CD8-positive, alpha-beta memory T cell (primary cell): ENCODE measurements at places on chromosomes 13 and 19. TPM values are rescaled to one million over a fixed set of nuclear protein-coding genes. Genes with fewer than 3 reads are reported as not detected.

DNA sequence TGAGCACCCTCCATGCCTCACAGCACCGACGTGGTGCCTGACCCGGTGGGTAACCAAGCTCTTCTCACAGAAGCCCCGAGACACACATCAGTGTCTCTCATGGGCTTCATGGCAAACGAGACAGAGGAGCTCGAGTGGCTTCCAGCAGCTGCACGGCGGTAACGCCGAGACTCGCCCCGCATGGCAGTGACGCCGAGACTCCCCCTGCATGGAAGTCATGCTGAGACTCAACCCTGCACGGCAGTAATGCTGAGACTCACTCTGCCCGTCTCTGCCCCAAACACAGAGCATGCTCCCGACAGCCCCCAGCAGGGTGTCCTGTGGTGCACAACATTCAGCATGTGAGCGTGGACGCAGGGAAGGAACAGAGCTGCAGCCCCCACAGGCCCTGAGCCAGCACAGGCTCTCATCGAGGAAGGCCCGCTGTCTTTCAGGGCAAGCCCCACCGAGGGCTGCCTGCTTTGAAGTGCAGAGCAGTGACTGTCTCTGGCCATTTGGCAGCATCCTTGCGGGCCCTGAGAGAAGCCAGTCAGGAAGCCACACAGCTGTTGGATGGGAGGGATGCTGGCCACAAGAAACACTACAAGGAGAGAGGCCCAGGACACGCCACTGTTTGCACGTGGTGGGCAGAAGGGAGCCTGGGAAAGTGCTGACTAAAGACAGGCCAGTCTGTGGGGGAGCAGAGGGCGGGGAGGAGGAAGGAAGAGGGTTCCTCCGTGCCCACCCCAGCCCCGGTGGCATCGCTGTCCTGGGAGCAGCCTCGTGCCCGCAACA, 9.5 kb downstream of the GAS6 start:
- H3K36me3 ChIP-seq = no peaks in the 10 kb centered on the region
- H3K27me3 ChIP-seq = no peaks in the 10 kb centered on the region
- no peak overlapping the region for H3K4me3 ChIP-seq
- DNase-seq = no peak

DNA sequence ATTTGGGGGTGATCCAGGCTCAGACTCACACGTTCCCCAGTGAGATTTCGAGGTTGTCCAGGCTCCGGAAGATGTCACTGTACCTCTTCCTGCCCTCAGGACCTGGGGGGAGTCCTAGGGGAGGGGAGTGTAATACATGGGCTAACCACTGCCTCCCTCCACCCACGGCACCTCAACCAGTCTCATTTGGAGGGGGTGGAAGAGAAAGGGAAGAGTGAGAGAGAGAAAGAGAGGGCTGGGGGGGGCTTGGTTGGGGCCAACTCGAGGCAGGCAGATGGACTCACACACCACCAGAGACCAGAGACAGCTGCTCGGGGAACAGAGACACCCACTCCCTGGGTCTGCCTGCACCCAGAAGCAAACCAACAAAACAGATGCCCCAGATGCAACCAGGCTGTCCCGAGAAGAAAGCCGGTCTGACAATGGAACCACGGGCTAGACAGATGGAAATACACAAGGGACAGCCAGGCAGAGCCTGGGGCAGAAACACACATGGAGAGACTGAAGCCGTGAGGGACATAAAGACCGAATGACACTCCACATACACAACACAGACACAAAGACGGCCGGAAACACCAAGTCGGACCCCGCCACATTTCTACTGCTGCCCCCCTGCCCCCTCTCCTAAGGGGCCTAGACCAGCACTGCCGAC, 825 bp downstream of the GMIP start:
- peaks cover 25% of the 10 kb centered on the region for H3K36me3 ChIP-seq
- peaks cover 20% of the 10 kb centered on the region for H3K4me1 ChIP-seq
- peak overlapping the region; percentile 99 for H3K4me3 ChIP-seq
- peak overlapping the region; percentile 84 for H3K27ac ChIP-seq

GRCh38 chr19:55590109-55590508, 9.2 kb downstream of the FIZ1 start:
- no peak for DNase-seq
- H3K27me3 ChIP-seq = no peaks in the 10 kb centered on the region
- no peak overlapping the region for H3K4me3 ChIP-seq

DNA sequence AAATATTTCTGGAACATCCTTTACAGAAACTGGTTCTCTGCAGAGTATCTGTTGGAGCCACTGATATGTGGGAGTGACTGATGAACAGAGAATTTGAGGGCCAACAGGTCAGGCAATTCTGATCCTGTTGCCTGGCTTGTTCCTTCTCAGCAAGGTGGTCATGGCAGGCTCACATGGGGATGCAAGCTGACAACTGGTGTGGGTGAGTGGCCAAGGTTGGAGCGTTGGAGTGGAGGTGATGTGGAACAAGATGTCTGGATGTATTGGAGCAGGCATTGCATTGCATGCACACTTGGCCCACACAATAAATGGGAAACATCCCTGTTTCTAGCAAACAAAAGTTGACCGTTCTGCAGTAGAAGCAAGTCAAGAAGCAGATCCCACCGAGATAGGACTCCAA, 380.7 kb downstream of the ZNF536 start:
- no peak overlapping the region for H3K4me3 ChIP-seq
- H3K4me1 ChIP-seq = no peaks in the 10 kb centered on the region
- no peak for DNase-seq
- no peaks in the 10 kb centered on the region for H3K27me3 ChIP-seq
- H3K36me3 ChIP-seq = no peaks in the 10 kb centered on the region
- H3K27ac ChIP-seq = no peak overlapping the region

DNA sequence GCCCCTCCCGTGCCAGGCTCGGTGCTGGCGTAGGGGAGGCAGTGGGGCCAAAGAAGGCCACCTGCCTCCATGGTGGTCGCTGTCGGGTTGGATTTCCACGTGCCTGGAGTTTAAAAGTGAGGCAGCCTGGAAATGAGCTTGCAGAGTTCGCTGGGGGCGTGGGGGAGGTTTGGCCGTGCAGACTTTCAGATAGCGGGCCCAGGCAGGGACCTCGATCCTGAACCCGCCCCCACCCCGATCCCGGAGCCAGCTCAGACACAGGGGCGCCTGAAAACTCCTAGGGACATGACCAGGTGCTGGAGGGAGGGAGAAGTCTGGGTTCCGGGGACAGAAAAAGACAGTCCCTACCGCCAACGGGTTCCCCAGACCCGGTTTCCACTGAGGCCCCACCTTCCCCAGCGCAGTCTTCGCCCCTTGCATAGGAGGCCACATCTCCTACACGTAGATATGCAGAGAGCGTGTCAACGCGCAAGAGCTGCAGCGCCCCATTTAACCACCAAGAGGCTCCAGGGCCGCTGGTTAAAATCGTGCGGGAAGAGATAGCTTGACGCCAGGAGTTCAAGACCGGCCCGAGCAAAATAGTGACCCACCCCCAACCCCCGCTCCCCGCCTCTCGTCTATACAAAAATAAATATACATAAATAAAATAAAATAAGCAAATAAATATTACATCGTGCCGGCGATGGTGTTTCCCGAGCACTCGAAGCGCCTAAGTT, 8.5 kb downstream of the CCDC8 start:
- H3K4me3 ChIP-seq = peak overlapping the region; percentile 37
- H3K27me3 ChIP-seq = peaks cover 25% of the 10 kb centered on the region
- DNase-seq = no peak
- H3K36me3 ChIP-seq = no peaks in the 10 kb centered on the region
- peaks cover 15% of the 10 kb centered on the region for H3K4me1 ChIP-seq
- no peak overlapping the region for H3K27ac ChIP-seq

DNA sequence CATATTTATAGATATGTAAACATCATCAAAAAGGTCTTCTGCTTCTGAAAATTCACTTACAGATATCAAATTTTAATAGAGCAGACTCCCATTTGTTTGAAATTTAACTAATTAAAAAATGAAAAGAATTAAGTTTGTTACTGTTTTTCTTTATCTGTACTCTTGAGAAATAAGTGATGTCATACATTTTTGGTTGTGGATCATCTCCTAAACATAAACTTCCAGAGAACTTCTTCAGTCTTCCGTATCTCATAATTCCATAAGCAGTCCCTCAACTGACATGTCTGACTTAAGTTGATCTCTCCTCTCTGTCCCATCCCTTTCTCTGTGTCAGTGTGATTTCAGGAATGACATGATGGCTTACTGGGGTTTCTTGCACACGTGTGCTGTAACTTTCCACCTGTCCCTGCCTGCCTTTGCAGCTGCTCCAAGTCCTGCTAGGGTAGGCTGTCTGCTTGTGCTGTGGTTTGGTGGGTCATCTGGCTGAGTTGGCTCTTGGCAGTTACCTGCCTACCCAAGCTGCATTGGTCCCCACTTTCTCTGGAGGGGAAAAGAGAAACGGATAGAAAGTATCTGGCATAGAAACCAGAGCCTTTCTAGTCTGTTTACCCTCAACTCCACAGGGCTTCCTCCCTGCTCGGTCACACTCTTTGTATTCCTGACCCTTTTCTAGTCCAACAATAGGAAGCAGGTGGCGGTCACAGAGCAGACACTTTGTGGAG, 127.1 kb downstream of the GGACT start:
- no peak for DNase-seq
- no peak overlapping the region for H3K4me3 ChIP-seq
- H3K27ac ChIP-seq = no peak overlapping the region

GRCh38 chr19:3135961-3136683, at the start of gene GNA15:
TSS of gene GNA15 (plus strand) at chr19:3136033. CDS start at chr19:3136451, 418 bp downstream.
- H3K4me3 ChIP-seq = no peak within 1 kb of the TSS
- H3K4me1 ChIP-seq = peaks cover 15% of the 10 kb centered on the region
- H3K27me3 ChIP-seq = peaks cover 3% of the 10 kb centered on the region
- DNase-seq = peak; percentile 52
- H3K27ac ChIP-seq = no peak within 1 kb of the TSS

GRCh38 chr19:5993201-5993600, 15.3 kb upstream of the RANBP3 start:
- H3K4me1 ChIP-seq = no peaks in the 10 kb centered on the region
- H3K27me3 ChIP-seq = no peaks in the 10 kb centered on the region
- no peaks in the 10 kb centered on the region for H3K36me3 ChIP-seq
- no peak overlapping the region for H3K4me3 ChIP-seq
- DNase-seq = no peak

- no peaks in the 10 kb centered on the region for H3K27me3 ChIP-seq
- no peak overlapping the region for H3K27ac ChIP-seq
- H3K36me3 ChIP-seq = no peaks in the 10 kb centered on the region
- no peak overlapping the region for H3K4me3 ChIP-seq
Observed at GRCh38 chr19:33638167-33639034, 16.6 kb downstream of the CHST8 start.

DNA sequence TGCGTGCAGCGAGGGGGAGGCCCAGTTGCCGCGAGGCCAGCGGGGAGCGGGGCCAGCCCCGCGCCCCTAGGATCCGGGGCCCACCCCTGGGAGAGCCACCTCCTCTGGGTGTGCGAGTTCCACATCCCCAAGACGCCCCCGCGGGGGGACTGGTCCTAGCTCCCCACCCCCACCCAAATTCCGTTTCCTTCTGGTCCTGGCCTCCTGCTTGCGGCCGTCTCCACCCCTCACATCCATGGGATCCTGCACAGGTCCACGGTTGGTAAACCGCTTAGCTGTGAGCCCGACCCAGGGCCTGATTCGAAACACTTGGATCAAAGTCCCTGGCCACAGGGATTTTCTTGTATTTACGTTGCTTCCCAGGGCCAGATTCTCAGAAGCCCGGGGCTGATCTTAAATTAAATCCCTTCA, 324 bp upstream of the FBXO17 start:
- no peak for DNase-seq
- H3K27ac ChIP-seq = peak overlapping the region; percentile 64
- peaks cover 5% of the 10 kb centered on the region for H3K27me3 ChIP-seq
- no peaks in the 10 kb centered on the region for H3K36me3 ChIP-seq
- H3K4me1 ChIP-seq = no peaks in the 10 kb centered on the region
- no peak overlapping the region for H3K4me3 ChIP-seq

DNA sequence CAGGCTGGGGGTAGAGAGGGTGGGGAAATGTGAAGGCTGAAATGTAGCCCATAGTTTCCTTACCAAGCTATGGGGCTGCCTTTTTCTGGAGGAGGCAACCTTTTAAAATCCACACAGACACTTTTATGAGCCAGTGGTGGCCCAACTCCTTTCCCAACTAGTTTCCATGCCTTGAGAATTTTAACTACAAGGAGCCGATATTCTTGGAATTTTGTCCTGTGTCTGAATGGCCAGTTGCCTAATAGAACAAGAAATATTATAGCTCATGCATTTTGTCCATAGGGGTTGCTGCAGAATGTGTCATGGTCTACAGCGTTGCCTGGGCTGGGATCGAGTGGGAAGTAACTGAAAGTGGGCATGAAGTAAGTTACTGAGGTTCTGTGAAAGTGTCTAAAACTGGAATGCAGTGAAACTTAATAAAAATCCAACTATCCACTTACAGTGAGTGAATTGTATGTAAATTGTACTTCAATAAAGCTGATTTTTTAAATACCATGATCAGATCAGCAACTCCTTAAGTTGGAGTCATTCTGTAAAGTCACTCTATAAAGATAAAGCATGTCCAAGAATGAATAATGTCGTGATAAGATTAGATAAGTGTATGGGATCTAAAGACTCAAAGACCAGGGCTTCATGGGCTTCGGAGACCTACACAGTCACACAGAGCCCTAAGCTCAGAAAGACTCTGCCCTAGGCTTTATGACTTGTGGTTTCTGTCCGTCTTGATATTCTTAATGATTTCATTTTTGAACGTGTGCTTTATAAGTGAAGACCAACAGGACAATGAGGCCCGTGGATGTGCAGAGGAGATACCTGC, 122.6 kb upstream of the FNDC3A start:
- no peak for DNase-seq
- peaks cover 5% of the 10 kb centered on the region for H3K4me1 ChIP-seq
- no peaks in the 10 kb centered on the region for H3K27me3 ChIP-seq
- no peaks in the 10 kb centered on the region for H3K36me3 ChIP-seq
- no peak overlapping the region for H3K27ac ChIP-seq
- H3K4me3 ChIP-seq = no peak overlapping the region

GRCh38 chr13:112261924-112262323, 114.2 kb upstream of the SPACA7 start:
- H3K27ac ChIP-seq = no peak overlapping the region
- H3K4me3 ChIP-seq = no peak overlapping the region
- no peaks in the 10 kb centered on the region for H3K27me3 ChIP-seq
- no peaks in the 10 kb centered on the region for H3K36me3 ChIP-seq

DNA sequence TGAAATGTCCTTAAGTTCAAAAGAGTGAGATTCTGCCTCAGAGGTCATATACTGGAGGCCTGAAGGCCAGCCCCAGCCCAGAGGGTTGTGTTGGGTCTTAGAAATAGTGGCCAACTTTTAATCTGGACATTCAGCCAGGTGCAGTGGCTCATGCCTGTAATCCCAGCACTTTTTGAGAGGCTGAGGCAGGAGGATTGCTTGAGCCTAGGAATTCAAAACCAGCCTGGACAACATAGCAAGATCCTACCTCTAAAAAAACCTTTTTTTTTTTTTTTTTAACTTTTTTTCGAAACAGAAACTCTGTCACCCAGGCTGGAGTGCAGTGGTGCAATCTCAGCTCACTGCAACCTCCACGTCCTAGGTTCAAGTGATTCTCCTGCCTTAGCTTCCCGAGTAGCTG, 15.5 kb downstream of the DPF1 start:
- H3K27ac ChIP-seq = no peak overlapping the region
- peaks cover 4% of the 10 kb centered on the region for H3K4me1 ChIP-seq
- no peaks in the 10 kb centered on the region for H3K36me3 ChIP-seq
- H3K27me3 ChIP-seq = peaks cover 23% of the 10 kb centered on the region
- DNase-seq = no peak
- H3K4me3 ChIP-seq = no peak overlapping the region

Gene PSG6
- not detected for polyA plus RNA-seq

Gene ZNF578
- polyA plus RNA-seq = 4.5 TPM
